Activated naive CD4-positive, alpha-beta T cell treated with anti-CD3 and anti-CD28 coated beads, Interleukin-2, amount 10 ng/mL, durations not matched to agents 5 hours and 36 hours (primary cell): ENCODE measurements at places on chromosomes 12 and 14. TPM values are rescaled to one million over a fixed set of nuclear protein-coding genes. Genes with fewer than 3 reads are reported as not detected.

The MIPOL1 gene
- total RNA-seq = not detected

The WNT1 gene
- 0.72 TPM for total RNA-seq

The SYNE3 gene
- total RNA-seq = 101 TPM

The SALL2 gene
- total RNA-seq = 3.7 TPM

The GIT2 gene
- 110 TPM for total RNA-seq

The IFNG-AS1 gene
- 0.65 TPM for total RNA-seq

The MEG3 gene
- not detected for total RNA-seq

The RPS6KA5 gene
- 47.6 TPM for total RNA-seq

The TAS2R46 gene
- total RNA-seq = 1.2 TPM

The IFI27 gene
- 1.6 TPM for total RNA-seq
